Stimulated activated CD8-positive, alpha-beta memory T cell treated with anti-CD3 and anti-CD28 coated beads, Interleukin-4, amount 100 ng/mL, for 1 hour (primary cell): ENCODE measurements at places on chromosomes 12 and 14.

DNA sequence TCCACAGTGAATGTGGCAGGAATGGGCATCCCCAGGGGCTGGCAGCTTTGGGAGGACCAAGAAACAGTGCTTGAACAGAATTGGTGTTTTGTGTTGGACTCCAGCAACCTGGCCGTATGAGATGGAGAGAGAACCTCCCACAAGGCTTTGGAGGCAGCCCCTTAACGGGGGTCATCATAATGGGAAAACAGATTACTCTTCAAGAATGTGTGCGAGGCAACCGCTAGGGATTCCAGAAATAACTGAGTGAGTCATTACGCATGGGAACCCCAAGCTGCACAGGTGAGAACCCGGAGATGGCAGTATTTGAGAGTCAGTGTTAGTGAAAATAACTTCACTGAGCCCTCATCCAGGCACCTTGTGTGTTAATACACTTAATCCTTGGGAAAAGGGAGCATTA is 567.8 kb upstream of the TBX3 start:
- DNase-seq: no peak

- DNase-seq: no peak
These were observed 948.1 kb downstream of the TMTC2 start for GRCh38 chr12:83634726-83635267.

- no peak for DNase-seq
These were observed 251.5 kb downstream of the PAWR start for GRCh38 chr12:79439175-79439825.

GRCh38 chr12:4246116-4246515 is 27.4 kb upstream of the CCND2 start:
- DNase-seq: no peak

DNA sequence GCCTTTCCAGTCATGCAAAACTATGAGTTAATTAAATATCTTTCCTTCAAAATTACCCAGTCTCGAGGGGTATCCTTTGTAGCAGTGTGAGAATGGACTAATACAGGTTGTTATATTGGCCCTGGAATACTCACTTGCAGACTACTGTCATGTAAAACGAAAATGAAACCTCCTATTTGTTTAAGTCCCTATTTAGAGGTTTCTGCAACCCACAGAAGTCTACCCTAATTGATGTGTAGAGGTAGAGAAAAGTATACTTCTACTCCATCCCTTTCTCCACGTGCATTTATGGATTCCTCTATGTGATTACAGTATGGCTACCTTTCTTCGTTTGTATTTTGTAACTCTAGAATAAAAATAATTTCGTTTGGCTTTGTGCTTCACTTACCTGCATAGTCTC is 371.1 kb downstream of the FSCB start:
- DNase-seq: no peak

DNA sequence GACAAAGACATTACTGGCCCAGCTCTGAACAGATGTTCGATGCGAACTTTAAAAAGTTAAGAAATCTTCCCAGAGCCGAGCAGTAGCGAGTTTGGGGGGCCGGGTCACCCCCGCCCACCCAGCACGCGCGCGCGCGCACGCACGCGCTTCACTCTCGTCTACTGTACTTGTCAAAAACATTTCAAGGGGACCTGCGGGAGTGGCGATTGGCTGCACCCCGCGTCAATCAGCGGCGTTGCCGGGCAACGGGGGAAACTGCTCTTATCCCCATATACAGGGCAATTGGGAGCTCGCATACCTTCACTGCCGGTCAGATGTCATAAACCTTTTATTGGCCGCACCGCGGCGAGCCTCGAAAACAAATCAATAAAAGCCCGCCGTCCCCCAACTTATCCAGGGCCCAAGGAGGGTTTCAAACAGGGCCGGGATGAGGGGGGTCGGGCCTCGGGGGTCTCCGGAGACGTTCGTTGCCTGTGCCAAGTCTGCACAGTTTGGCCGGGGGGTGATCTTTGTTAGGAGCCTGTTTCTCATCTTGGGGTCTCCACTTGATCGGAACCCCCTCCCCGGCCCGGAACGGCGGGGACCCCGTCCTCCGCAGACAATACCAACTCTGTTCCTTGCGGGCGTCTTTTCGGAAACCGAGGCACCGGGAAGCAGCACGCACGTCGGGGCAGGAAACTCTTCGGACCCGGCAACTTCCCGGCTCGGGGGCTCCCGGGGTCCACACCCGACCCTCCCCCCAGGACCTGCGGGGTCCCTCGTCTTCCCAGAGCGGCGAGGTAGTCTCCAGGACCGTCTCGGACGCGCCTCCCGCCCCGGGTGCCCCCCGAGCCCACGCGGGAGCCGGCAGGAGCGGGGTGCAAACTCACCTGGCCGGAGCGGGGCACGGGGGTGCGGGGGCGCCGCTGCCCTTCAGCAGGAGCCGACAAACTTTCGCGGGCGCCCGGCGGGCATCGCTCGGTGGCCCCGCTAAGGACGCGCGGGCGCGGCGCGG is 734 bp downstream of the FOXN3 start:
- DNase-seq: peak; percentile 99

DNA sequence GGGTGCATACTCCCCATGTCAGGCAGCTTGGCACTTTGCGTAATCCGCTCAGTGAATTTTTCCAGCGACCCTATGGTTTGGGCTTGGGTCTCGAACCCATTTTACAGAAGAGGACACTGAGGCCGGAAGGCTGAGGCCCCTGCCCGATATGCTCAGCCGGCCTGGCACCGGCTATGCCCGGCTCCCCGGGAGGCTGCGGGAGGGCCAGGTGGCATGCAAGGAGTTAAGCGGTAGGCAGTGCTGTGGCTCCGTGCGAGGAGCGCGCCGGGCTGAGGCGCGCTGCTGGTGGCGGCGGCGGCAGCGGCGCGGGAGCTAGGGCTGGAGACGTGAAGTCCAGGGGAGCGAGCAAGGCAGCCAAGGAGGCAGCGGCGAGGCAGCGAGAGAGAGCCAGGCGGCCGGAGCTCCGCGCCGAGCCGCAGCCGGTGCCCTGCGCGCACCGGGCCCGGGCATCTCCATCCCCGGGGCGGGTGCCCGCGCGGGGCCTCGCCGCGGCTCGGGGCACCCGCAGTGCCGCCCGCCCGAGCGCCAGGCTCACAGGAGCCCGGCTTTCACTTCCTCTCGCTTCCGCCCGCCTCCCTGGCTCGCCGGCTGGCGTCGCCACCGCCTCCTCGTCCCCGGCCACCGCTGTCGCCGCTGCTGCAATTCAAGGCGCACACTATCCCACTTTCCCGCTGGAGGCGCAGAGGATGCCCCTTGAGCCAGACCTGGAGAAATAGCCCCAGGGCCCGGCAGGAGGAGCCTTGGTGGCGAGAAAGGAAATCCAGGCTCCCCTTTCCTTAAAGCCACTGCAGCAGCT is at the start of gene WSCD2:
Gene WSCD2, plus strand, starts transcription at position 272 of the 796 bp plus-strand sequence. CDS start 66,545 bp downstream, outside the sequence.
- no peak for DNase-seq

- DNase-seq: no peak
These were observed 59.6 kb downstream of the FBXL14 start for GRCh38 chr12:1534748-1535147.

DNA sequence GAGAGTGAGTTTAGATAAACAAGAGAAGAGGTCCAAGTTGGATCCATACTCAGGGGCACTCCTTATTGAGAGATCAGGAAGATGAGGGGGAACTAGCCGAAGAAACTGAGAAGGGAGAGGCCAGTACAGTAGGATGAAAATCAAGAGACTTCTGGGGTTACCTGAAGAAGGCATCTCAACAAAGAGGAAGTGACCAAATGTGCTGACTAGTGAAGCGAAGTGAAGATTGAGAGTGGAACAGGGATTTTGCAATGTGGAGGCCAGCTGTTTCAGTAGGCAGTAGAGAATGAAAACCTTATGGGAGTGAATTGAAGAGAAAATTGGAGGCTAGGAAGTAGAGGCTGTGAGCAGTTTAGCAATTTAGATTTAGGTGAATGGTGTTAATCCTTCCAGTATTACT is 153.0 kb downstream of the SYNE2 start:
- no peak for DNase-seq

DNA sequence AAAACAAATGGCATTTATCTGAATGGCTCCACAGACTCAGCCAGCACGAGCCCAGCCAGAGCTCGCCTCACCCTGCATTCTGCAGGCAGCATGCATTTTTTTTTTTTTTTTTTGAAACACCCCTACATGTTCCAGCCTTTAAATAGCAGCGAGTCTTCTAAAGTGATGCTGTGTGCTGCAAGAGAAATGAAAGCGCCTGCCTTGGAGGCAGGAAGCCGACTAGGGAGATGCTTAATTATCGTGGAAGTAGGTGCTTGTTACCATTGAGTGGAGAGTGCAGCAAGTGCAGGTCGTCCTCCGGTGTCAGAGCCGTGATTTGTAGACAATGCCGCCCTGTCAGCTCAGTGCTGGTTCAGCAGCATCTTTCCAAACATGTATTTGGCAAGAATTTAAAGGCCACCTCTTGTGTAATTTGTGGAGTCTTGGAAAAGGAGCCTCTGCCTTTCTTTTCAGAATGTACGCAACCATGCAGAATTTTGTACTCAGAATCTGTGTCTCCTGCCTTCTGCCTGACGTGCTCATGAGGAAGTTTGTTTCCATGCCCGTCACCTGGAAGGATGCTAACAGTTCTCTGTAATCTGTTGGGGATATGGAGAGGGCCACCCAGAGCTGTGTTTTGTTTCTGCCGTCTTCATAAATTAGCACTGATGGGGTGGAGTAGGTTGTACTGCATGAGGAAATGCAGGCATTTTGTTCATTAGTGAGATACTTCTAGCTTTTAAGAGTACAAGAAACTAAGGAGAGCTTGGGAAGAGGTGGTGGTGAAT is 345.9 kb upstream of the RGS6 start:
- DNase-seq: no peak

GRCh38 chr14:67420102-67420739 is 8.3 kb upstream of the PLEK2 start:
- no peak for DNase-seq

DNA sequence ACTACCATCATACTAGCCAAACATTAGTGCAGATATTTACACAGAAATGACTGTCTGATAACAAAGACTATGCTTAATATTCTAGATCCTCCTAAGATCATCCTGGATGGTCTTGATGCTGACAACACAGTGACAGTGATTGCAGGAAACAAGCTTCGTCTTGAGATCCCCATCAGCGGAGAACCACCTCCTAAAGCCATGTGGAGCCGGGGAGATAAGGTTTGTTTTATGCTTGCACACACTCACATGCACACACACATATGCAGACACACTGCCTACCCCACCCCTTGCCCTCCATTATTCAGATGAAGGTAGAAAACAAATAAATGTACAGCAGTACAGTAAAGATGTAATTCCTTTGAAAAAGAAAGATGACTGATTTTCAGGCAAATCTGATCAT is 44.4 kb upstream of the CHPT1 start:
- DNase-seq: no peak

GRCh38 chr14:86038387-86039042 is 508.6 kb downstream of the FLRT2 start:
- no peak for DNase-seq

GRCh38 chr14:44131861-44132260 is 375.2 kb downstream of the FSCB start:
- no peak for DNase-seq

- DNase-seq: no peak
These were observed 47.9 kb downstream of the NEUROD4 start for GRCh38 chr12:55067701-55068100.

GRCh38 chr12:46472893-46473633 is 100.5 kb upstream of the SLC38A2 start:
- no peak for DNase-seq
